ENCODE measurements at places on chromosomes 11 and 22.

- DNase-seq, result no peak
Observed at GRCh38 chr22:40904101-40904500, 42.2 kb upstream of the DNAJB7 start.

DNA sequence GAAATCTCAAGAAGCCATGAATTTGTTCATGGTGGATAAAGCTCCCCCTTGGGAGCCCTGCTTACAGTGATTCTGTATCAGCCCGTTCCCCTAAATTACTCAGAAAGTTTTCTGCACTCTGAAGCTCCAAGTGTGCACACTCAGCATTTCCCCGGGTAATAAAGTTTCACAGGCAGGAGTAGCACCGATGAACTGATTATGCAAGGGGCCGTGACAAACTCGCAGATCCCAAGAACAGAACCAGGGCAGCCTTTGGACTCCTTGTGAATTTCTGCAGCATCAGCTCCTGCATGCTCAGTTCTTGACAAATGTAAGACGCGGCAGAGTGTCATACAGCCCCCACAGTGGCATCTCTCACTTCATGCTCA is 73.5 kb downstream of the COMMD9 start:
- no peak for DNase-seq

DNA sequence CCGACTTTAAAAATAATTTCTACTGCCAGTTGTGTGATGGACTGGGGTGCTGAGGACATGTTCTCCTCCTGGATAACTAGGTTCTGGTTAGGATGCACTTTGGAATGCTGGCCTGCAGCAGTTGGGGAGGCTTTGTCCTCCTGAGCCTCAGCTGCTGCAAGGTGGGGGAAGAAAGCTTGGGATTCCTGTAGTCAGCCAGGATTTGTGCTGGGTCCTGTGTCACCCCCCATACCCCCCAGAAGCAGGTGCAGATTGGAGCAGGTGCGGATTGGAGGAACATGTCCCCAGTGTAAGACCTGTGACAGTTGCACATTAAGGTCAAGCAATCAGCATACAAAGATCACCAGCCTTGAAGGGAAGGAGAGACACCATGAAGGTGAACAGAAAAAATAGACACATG is 51.1 kb downstream of the MED15 start:
- DNase-seq, result no peak

- DNase-seq, result no peak
Observed at GRCh38 chr11:100467821-100468508, 219.1 kb upstream of the ARHGAP42 start.

DNA sequence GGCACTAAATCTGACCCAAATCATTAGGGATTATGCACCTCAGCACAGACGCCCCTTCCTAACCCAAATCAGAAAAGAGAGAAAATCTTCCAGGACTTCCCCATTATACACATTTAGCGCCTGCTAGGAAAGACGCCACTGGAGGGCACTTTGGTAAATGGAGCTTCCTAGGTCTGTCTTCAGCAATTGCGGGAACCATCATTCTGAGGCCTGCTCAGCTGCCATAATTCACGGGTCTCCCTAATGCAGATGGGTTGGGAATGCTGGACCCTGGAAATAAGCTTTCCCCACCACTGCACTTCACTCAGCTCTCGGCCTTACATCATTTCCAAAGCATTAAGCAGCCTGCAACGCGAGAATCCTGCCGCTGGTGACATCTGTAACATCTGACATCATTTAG is 86.2 kb upstream of the OPCML start:
- DNase-seq, result no peak

DNA sequence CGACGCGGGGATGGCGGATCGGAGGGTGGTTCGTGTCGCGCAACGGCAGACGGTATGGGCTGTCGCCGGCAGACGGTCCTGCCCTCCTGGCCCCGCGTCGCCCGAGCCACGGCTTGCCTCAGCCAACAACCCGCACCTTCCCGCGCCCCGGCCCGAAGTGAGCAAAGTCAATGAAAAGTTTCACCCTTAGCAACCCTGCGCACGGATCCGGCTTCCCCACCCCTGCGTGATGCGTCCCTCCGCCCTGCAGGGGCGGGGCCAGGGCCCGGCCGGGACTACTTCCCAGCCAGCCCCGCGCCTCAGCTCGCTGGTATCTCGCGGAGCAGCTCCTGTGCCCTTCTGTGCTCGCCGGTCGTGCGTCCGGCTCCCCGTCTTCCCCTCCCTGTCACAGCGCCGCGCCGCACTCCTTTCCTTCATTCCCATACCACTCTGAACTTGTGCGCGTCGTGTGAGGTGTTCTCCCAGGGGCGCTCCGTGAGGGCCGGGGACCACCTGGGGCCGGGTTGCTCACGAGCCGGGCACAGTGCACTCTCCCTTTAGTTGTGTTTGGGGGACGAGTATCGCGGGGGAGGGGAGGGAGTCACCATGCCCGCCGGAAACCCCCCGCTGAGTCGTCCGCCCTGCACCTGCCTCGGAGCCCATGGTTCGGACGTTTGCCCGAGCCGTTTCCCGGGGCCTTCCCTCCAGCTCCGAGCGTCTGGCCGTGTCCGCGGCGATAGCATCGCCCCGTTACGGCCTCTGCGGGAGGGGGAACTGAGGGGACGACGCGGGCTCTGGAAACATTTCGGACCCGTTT is at the start of gene TOB2:
TSS of gene TOB2 (minus strand) at position 163 of the 796 bp plus-strand sequence. CDS start 9,456 bp downstream, outside the sequence.
- DNase-seq, result peak; percentile 96

GRCh38 chr11:66619080-66619554 is 2.7 kb downstream of the RBM14 start:
- no peak for DNase-seq

GRCh38 chr11:37926772-37927171 is 1328.7 kb upstream of the RAG2 start:
- DNase-seq, result no peak

GRCh38 chr11:59183771-59184170 is 11.8 kb downstream of the DTX4 start:
- no peak for DNase-seq

DNA sequence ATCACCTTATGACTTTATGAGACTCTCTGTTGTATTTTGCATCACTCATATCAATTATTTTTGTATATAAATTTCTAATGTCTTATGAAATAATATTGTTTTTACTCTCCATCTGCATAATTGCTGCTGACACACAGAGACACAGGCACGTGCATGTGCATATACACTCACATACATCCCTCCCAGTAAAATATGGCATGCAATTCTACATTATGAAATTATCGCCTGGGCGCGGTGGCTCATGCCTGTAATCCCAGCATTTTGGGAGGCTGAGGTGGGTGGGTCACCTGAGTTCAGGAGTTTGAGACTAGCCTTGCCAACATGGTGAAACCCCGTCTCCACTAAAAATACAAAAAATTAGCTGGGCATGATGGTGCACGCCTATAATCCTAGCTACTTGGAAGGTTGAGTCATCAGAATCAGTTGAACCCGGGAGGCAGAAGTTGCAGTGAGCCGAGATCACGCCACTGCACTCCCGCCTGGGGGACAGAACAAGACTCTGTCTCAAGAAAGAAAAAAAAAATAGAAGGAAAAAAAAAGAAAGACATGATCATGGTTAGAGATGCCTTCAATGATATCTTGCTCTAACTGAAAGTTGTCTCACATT is 96.7 kb upstream of the LUZP2 start:
- no peak for DNase-seq

GRCh38 chr22:37449331-37450001 is 22.2 kb upstream of the ELFN2 start:
- DNase-seq, result no peak

DNA sequence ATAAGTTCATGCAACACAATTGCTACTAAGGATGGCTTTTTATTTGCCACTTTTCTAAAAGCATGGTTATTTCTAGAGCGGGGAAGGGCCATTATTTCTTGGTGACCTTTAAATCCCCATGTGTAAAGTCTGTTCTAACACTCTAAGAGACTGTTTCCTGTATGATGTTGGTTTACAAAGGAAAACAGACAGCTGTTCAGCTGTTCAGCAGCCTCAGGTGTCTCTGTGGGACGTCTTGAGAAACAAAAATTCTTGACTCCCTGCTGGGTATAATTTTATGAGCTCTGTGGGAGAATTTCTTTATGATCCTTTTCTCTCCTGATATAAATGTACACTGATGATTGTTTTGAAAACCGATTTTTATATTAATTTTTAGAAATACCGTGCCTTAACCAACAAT is 13.9 kb downstream of the MUC15 start:
- DNase-seq, result no peak

GRCh38 chr11:10796191-10796590 is 12.5 kb downstream of the EIF4G2 start:
- DNase-seq, result no peak

DNA sequence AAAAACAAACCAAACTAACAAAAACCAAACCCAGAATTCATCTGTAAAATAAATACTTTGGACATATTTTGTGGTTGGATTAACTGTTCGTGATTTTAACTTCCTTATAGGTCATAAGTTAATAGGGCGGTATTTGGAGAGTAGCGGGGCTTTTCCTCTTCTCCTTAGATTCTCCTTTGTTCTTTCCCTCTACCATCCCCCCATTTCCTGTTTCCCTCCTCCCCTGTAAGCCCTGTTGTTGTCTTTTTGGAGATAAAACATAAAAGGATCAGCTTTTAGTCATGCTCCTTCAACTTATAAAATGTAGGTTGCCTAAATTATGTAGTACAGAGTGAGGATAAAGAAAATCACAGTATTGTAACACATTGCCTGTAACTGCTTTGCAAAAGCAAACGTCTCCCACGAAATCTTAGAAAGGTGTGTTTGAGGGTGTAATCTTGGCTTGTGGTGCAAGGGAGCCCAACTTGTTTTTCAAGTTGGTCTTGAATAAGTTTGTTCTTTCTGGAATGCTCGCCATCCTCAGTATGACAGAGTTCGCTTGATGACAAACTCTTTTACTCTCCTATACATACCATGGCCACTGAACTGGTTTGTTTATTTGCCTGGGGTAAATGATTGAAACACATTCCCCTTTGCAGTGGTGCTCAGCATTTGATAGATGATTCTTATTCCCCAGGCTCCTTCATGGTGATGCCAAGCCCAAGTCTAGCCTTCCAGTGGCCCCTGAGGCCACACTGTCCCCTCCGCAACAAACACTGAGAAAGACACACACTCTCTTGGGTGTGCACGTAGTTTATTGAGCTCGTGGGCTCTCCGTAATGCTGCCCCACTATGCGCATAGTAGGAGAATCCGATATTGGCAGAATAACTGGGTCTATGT is 49.4 kb downstream of the TEAD1 start:
- peak; percentile 58 for DNase-seq

DNA sequence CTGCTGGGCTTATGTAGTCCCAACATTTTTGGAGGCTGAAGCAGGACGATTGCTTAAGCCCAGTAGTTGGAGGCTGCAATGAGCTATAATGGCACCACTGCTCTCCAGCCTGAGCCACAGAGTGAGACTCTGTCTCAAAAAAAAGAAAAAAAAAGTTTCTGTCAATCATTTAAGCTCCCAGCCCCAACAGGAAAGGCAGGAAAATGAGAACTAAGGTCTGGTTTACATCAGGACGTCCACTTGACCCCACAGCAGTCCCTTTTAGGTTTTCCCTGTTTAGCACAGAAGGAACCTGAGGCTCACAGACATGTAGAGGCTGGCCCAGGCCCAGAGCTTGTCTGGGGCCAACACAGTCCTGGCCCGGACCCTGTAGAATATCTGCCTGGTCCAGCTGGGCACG is 9.2 kb upstream of the TTLL1 start:
- no peak for DNase-seq

DNA sequence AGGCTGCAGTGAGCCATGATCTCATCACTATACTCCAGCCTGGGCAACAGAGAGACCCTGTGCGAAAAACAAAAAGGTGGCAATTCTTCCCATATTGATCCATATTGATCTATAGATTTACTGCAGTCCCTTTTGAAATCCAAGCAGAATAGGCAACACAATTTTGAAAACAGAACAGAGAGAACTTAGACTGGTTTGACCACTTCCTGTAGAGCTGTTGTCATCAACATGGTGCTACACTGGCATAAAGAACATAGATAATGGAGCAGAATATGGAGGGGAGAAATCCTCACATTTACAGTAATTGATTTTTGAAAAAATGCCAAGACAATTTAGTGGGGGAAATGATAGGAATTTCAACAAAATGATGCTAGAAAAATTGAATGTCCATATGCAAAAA is 34.1 kb downstream of the GRK3 start:
- DNase-seq, result no peak

- no peak for DNase-seq
Observed at GRCh38 chr22:33854724-33855123, 65.6 kb downstream of the LARGE1 start.

- DNase-seq, result no peak
Observed at GRCh38 chr11:119391275-119391674, 9.8 kb upstream of the USP2 start.

GRCh38 chr11:123707606-123708205 is 33.8 kb downstream of the ZNF202 start:
- no peak for DNase-seq

DNA sequence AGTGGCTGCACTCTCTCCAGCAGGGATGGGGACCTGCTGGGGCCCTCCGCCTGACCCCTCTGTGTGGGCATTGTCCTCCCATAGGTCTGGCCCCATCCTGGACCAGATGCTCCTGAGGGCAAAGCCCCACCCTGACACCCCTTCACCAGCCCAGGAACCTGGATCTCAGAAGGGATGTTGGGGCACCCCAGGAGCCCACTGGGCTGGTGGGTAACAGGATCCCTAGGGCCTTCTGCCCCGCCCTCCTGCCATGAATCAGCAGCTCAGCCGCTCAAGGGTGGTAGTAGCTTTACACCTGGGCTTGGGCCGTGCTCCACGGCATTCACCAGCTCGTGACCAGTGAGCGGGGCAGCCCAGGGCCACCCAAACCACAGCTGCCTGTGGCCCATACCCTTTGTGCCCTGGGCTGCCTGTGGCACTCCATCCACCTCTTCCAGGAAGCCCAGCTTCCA is 1.0 kb upstream of the MAPK12 start:
- no peak for DNase-seq

DNA sequence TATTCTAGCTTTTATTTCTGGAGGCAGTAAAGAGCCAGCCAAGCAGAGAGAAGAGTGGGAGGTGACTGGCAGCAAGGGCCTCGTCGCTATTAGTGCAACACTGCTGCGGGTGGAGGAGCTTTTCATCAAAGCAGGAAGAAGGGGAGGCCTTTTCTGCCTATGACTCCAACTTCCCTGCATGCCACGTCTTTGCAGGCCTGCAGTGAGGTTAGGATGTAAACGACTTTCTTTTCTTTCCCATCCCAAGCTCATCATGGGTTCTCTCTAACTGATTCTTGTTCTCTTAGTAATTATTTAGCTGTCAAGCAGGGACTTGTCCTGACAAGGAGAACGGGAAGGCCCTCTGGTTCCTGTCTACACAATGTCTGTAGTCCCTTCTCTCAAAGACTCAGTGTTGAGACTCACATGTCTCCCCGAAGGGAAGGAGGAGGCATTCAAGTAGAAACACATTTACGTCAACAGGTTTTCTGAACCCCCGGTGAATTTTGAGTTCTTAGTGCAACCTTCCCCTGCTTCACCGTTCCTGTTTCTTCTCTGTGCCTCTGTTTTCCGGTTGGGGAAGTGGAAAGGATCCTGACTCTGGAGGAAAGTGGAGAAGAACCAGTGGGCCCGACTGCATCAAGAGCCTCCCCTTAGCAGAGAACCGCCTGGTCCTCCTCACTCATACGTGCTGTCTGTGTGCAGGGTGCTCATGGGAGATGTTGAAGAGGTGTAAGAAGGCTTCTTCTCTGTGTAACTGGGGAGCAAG is 56.9 kb downstream of the PACS1 start:
- DNase-seq, result peak; percentile 64
